ENCODE measurements at places on chromosomes 3 and 15. TPM values are rescaled to one million over a fixed set of nuclear protein-coding genes. Genes with fewer than 3 reads are reported as not detected.

P2RY14 gene
- total RNA-seq = not detected

GOLGA6L4 gene
- total RNA-seq = 0.16 TPM

COL8A1 gene
- 42.2 TPM for total RNA-seq

GPR62 gene
- not detected for total RNA-seq

TMEM207 gene
- total RNA-seq = not detected

CPNE9 gene
- not detected for total RNA-seq

DNA sequence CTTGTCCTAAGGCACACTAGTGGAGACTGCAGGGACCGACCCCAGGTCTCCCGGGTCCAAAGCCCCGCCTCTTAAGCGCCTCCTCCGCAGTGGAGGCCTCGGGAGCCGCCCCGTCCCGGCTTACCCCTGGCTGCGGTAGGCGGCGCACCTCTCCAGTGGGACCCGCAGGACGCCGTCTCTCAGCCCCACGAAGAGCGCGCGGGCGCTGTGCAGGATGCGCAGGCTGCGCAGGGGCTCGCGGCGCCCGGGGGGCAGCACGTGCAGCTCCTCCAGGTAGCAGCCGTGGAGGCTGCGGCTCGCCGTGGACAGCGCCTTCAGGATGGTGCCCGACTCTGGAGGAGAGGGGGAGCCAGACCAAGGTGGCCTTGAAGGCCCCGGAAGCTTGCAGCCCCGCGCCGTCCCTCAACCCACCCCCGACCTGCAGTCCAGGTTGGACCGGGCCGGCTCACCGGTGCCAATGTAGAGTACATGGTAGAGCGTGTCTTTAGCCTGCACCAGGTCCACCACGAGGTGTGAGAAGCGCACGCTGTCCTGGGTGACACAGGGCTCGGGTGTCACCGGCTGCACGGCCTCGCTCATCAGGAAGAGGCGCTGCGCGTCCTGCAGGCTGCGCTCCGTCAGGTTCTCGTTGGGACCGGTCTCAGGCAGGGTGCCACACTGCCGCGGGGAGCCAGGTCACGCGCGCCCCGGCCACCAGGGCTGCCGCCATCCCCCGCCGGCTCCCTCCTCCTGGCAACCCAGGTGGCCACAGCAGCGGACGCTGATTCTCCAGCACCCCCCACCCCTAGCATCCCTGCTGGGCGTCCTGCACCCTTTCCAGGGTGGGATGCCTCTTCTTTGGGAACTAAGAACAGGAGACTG is 105.5 kb downstream of the SEMA5B start:
- DNase-seq = no peak
- H3K27ac ChIP-seq = no peak overlapping the region
- H3K4me3 ChIP-seq = no peak overlapping the region
- no peaks in the 10 kb centered on the region for H3K36me3 ChIP-seq
- peaks cover 23% of the 10 kb centered on the region for H3K27me3 ChIP-seq

DNA sequence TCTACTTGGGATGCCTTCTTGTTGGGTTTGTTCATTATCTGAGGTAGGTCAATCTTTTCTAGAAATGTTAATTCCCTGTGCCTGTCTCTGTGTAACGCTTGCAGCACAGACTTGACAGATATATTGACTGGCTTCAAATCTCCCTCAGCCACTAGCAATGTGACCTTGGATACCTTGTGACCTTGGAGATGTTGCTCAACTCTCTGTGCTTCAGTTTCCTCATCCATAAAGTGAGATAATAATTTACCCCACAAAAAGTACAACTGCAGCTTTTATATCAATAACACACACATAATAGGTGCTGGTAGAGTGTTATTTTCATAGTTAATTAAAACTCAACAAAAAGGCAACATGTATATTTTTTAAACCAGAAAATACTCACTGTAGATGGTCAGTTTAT is 52.9 kb downstream of the SIDT1 start:
- no peaks in the 10 kb centered on the region for H3K36me3 ChIP-seq
- H3K27ac ChIP-seq = no peak overlapping the region
- H3K4me3 ChIP-seq = no peak overlapping the region
- 0 out of 2 replicates have a peak, but pooled peaks cover 2% of the 10 kb centered on the region for H3K27me3 ChIP-seq

DNA sequence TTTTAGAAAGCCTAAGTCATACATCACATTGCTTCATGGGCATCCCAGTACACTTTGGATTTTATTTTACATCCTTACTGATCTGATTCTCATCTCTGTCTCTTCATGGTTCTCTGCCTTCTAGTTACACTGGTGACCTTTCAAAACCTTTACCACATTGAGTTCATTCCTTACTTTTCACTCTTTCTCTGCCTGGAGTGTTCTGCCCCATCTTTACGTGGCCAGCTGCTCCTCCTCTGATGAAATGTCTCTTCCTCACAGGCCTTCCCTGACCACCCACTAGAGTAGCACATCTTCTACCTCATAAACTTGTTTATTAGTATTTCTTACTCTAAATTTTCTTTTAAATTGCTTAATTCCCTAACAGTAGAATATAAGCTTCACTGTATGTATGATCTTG is 17.7 kb downstream of the CTNNB1 start:
- peaks cover 14% of the 10 kb centered on the region for H3K4me1 ChIP-seq
- H3K27ac ChIP-seq = no peak overlapping the region
- DNase-seq = peak; percentile 22

DNA sequence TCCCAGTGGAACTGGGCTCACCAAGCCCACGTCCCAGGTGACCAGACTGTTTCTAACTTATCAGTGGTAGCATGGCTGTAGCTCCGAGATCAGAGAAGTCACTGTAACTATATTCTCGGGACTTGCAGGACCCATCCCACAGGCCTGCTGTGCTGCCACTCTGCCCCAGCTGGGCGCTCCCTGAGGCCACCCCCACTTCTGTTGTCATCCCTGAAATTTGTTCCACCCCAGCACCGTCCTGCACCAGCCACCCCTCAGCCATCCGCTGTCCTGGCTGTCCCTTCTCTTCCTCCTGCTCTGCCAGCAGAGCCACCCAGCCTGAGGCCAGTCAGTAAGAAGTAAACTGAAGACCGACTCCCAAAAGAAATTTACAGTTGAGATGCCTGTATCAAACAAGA is 33.0 kb upstream of the VILL start:
- peaks cover 18% of the 10 kb centered on the region for H3K4me1 ChIP-seq
- H3K27ac ChIP-seq = no peak overlapping the region
- H3K4me3 ChIP-seq = no peak overlapping the region

DNA sequence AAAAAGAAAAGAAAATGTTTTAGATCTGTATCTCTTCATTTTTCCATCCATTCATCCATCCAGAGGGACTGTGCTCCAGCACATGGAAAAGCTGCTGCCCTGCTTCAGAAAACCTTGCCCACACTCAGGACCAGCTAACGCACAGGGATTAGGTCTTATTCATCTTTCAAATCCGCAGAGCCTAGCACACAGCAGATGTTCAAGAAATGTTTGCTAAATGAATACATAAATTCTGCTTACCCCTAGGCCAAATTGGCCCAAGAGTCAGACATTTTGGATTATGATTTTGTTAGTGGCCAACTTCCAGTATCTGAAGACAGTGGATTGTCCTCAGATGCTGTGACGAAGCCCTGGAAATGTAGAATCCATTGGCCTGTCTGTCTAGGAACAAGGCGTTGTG is 71.4 kb downstream of the GHSR start:
- no peaks in the 10 kb centered on the region for H3K4me1 ChIP-seq
- DNase-seq = no peak
- H3K27me3 ChIP-seq = no peaks in the 10 kb centered on the region

GRCh38 chr3:195752066-195752465 is 31.3 kb downstream of the MUC20 start:
- no peak overlapping the region for H3K27ac ChIP-seq
- no peak overlapping the region for H3K4me3 ChIP-seq
- no peaks in the 10 kb centered on the region for H3K36me3 ChIP-seq
- DNase-seq = no peak
- H3K4me1 ChIP-seq = no peaks in the 10 kb centered on the region

DNA sequence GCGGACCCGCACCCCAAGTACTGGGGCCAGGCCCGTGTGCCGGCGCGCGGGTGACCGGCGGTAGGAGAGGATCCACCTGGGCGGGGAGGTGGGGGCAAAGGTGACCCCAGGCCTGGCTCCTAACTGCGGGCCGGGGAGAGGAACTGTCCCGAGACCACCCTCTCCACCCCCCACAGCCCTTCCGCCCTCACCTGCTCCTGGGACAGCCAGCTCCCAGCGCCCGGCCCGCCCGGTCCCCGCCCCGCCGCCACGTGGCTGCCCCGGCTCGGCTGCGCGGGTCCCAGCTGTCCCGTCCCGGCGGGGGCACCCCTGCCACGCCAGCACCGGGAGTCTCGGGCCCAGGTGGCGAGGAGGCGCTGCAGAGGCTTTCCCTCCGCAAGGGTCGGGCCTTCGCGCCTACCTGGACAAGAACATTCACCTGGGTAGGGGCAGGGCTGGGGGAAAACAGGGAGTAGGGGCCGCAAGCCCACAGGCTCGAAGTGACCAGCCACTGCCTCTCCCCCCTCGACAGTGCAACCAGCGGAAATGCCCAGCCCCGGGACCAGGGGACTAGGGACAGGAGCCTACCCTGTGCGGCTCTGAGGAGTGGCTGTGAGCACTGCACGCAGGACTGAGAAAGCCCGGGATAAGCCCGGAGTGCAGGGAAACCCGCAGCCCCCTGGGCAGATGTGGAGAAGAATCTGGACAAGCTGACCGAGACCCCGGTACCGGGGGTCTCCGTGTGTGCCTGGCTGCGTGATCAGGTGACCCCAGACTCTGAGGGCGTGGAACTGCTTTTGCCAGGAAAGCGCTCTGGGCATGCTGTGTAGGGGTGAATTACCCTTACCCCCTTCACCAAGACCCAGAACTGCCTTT is at the start of gene SLC12A8:
Gene SLC12A8, minus strand, starts transcription at position 240 of the 855 bp plus-strand sequence. CDS start 1,399 bp downstream, outside the sequence.
- no peak within 1 kb of the TSS for H3K4me3 ChIP-seq
- no peak for DNase-seq
- no peaks in the 10 kb centered on the region for H3K36me3 ChIP-seq
- no peaks in the 10 kb centered on the region for H3K27me3 ChIP-seq

- no peak overlapping the region for H3K27ac ChIP-seq
- no peak overlapping the region for H3K4me3 ChIP-seq
- no peaks in the 10 kb centered on the region for H3K36me3 ChIP-seq
Observed at GRCh38 chr3:138861798-138862197, 27.1 kb upstream of the PIK3CB start.

GRCh38 chr3:11221818-11222415 is 50.3 kb upstream of the ATG7 start:
- H3K4me1 ChIP-seq = peaks cover 34% of the 10 kb centered on the region
- H3K4me3 ChIP-seq = no peak overlapping the region
- peaks cover 17% of the 10 kb centered on the region for H3K36me3 ChIP-seq
- no peak overlapping the region for H3K27ac ChIP-seq

GRCh38 chr3:124881976-124882697 is 5.0 kb downstream of the ITGB5 start:
- peaks cover under 1% of the 10 kb centered on the region for H3K36me3 ChIP-seq
- H3K4me3 ChIP-seq = no peak overlapping the region
- peaks cover 70% of the 10 kb centered on the region for H3K4me1 ChIP-seq
- DNase-seq = no peak
- H3K27ac ChIP-seq = no peak overlapping the region
- no peaks in the 10 kb centered on the region for H3K27me3 ChIP-seq

GRCh38 chr3:111218615-111219014 is 147.0 kb downstream of the NECTIN3 start:
- DNase-seq = no peak
- H3K27ac ChIP-seq = no peak overlapping the region
- no peaks in the 10 kb centered on the region for H3K4me1 ChIP-seq
- H3K36me3 ChIP-seq = no peaks in the 10 kb centered on the region

DNA sequence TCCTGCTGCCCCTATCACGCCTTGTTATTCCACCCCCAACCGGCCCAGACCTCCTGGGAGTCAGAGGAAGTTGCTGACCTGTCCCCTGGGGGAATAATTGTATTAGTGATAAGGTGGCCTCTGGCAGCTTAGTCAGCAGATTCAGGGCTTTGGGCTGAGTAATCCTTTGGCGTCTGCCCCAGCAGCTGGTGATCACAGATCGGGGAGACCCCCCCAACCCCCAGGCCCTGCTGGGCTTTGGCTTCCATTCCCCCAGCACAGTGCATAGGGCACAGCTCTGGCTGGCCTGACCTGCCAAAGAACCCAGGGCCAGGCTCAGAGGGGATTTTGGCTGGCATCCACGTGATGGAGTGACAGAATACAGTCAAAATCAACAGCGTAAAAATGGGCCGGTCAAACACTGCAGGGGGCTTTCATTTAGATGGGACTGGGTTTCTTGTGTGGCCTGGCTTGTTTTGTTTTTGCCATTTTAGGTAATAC is 3.9 kb upstream of the NR2E3 start:
- peaks cover 26% of the 10 kb centered on the region for H3K4me1 ChIP-seq
- peak; percentile 31 for DNase-seq
- H3K27me3 ChIP-seq = no peaks in the 10 kb centered on the region
- H3K4me3 ChIP-seq = no peak overlapping the region
- H3K36me3 ChIP-seq = no peaks in the 10 kb centered on the region

GRCh38 chr15:63504979-63505841 is 817 bp downstream of the USP3 start:
- peaks cover 10% of the 10 kb centered on the region for H3K36me3 ChIP-seq
- DNase-seq = peak; percentile 65
- H3K27ac ChIP-seq = peak overlapping the region; percentile 71
- H3K4me3 ChIP-seq = peak overlapping the region; percentile 94

DNA sequence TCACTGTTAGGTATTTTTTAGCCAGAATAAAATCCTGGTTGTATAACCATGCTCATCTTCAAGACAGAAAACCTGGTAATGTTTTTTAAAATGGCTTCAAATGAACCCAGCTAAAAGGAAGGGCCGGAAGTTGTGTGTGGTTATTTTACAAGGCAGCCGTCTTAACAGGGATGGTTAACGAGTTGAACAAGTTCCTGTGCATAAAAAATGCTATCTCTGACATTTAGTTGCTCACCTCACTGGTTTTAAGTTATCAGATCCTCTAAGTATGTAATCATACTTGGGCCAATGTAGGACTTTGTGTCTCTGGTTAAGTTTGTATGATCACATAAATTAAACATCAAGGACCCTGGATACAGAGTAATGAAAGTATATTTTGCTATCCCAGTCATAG is 2.1 kb downstream of the ATP11B start:
- no peak for DNase-seq
- peaks cover 11% of the 10 kb centered on the region for H3K4me1 ChIP-seq
- peak overlapping the region; percentile 99 for H3K4me3 ChIP-seq
- H3K36me3 ChIP-seq = peaks cover 9% of the 10 kb centered on the region
- H3K27ac ChIP-seq = peak overlapping the region; percentile 33

- H3K4me1 ChIP-seq = no peaks in the 10 kb centered on the region
- no peak overlapping the region for H3K4me3 ChIP-seq
- DNase-seq = no peak
Observed at GRCh38 chr3:45455040-45455439, 66.7 kb downstream of the LARS2 start.

- H3K4me3 ChIP-seq = no peak overlapping the region
- H3K36me3 ChIP-seq = no peaks in the 10 kb centered on the region
- no peaks in the 10 kb centered on the region for H3K27me3 ChIP-seq
- no peak for DNase-seq
- peaks cover 16% of the 10 kb centered on the region for H3K4me1 ChIP-seq
- H3K27ac ChIP-seq = no peak overlapping the region
Observed at GRCh38 chr15:51619331-51620035, 3.1 kb downstream of the DMXL2 start.

All from SJSA1 (cell line).